GM19239 (cell line): ENCODE measurements at places on chromosomes 12 and 14.

DNA sequence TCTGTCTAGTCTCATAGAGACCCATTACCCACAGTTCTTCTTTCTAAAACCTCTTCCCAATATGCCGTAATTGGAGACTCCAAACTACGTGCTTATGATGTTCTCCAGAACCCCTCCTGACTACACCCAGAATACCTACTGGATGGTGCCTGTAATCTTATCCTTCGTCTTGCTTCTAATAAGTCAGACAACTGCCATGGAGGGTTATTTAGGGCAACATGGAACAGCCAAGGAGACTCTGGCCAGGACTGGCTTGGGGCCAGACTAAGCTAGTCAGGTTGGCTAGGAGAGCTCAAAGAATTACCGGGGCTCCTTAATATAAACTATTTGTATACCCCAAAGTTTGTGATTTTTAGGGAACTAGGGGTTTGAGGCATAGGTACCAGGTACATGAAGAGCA is 6.8 kb downstream of the PFKM start:
- DNase-seq: no peak

DNA sequence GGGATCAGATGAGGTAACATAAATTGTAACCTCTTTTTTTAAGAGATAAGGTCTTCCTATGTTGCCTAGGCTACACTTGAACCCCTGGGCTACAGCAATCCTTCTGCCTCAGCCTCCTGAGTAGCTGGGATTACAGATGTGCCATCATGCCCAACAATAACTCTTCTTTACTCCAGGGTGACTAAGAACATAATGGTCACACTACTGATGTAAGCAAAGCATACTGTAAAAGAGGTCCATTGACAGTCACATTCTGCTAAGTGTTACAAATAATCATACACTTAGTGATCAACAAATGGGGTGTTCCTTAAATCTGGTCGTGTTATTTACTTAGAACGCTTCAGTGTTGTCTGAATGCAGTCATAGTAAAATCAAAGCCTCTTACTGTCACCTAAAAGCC is 68.9 kb downstream of the EPS8 start:
- no peak for DNase-seq

- no peak for DNase-seq
These were observed 309.7 kb downstream of the BMP4 start for GRCh38 chr14:53646925-53647324.

GRCh38 chr14:91082282-91082681 is 21.8 kb upstream of the RPS6KA5 start:
- no peak for DNase-seq

DNA sequence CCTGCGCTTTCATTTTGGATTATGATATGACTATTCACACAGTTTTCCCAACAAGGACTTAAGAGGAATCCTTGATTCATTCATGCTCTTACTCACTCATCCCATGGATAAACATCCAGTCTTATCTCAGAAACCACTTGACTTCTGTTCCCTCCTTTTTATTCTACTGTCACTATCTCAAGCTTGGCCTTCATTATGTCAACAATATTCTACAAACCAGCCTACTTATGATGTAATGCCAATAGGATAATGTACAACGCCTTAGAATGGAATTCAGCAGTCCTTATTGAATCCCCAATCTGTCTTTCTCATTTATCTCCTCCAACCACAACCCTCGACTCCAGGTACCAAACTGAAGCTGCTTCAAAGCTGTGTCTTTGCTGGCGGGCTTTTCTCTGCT is 448.5 kb downstream of the PDZRN4 start:
- no peak for DNase-seq

DNA sequence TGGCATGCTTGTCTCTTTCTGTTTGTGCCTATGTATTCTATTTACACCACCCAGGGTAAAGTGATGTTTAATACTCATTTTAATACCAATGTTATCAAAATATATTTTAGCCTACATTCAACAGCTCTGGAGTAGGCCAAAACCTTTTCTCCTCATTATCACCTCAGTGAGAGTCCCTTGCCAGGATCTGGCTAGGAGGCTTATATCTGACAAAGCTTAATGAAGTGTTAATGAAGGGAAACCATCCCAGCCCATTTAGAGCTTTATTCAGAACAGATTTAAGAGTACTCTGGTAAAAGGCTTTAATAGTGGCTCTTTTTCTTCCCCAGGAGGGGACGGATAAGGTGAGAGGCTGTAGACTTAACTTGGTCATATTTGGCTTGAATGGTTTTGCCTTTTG is 137.6 kb downstream of the GRIN2B start:
- no peak for DNase-seq
